ENCODE measurements at places on chromosomes 12 and 14.

GRCh38 chr12:95277139-95277538 lies 59.5 kb downstream of the VEZT start:
- DNase-seq = no peak

DNA sequence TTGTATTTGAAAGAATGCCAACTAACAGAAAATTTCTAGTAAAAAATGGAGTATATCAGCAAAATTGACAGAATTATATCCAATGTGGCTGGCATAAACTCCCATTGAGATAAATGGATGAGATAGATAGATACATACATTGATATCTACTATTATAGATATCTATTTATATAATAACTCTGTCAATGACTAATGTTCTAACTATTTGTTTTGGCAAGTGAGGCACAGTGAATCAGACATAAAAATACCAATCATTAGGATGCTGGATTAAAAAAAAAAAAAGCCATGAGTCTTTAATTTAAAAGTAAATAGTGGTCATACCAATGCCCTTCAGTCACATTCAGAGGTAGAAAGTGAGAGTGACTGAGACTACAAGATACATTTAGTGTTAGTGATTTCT lies 33.7 kb upstream of the GLIPR1 start:
- no peak for DNase-seq

- DNase-seq = no peak
Measured at GRCh38 chr14:47722929-47723693, 47.7 kb upstream of the MDGA2 start.

DNA sequence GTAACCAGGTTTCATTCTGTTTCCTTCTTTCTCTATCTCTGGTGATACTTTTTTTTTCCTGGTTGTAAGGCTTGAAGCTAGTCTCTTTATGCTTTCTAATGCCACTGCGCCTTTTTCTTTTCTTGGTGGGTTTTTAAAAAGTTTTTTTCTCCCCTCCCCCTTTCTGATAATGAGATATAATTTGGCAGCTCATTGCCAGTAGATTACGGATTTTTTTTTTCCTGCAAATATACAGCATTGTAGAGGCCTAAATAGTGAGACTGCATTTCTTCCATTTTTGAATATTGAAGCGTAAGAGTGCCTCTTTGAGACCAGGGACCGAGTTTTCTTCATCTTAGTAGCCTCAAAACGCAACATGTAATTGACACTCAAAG lies 1.1 kb downstream of the PAPOLA start:
- no peak for DNase-seq

- no peak for DNase-seq
Measured at GRCh38 chr12:57372233-57372632, 58.6 kb downstream of the R3HDM2 start.

- DNase-seq = no peak
Measured at GRCh38 chr12:57498132-57498502, 10.2 kb downstream of the MARS1 start.

- no peak for DNase-seq
Measured at GRCh38 chr12:107584563-107584962, 101.0 kb upstream of the PWP1 start.

GRCh38 chr12:108768591-108769500 lies 37.5 kb upstream of the CORO1C start:
- DNase-seq = peak; percentile 67

- peak; percentile 31 for DNase-seq
Measured at GRCh38 chr12:26196421-26196716, 996 bp downstream of the SSPN start.

GRCh38 chr14:42513837-42514236 lies 907.2 kb downstream of the LRFN5 start:
- no peak for DNase-seq

GRCh38 chr14:56782711-56783110 lies 27.6 kb downstream of the OTX2 start:
- DNase-seq = no peak

DNA sequence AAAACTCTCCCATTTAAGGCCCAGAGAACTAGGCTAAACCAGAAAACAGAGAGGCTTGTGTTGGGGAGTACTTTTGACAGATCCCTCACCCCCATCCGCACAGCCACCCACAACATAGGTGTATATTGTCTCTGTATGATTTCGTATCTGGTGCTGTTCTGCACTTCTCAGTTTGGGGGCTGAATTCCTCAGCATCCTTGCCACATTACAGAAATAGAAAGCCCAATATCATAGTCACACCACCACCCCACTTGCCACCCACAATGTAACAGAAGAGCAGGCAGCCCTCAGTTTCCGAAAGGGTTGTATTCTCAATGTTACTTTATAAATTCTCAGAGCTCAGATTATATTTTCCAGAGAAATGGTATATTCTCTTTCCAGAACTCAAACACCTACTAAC lies 950.9 kb downstream of the DIO2 start:
- no peak for DNase-seq

GRCh38 chr14:102898776-102899515 lies 23.5 kb upstream of the AMN start:
- DNase-seq = peak; percentile 90

DNA sequence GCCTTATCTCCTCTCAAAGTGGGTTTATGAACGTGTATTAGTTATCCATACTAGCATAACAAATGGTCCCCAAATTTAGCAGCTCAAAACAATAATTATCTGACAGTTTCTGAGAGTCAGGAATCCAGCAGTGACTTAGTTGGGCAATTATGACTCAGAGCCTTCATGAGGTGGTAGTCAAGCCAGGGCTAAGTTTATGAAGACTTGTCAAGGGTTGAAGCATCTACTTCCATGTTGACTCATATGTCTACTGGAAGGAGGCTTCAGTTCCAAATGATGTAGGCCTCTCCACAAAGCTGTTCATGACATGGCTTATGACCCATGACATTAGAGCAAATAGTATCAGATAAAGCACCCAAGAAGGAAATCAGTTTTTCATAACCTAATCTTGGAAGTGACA lies 73.2 kb downstream of the IPO8 start:
- DNase-seq = no peak

DNA sequence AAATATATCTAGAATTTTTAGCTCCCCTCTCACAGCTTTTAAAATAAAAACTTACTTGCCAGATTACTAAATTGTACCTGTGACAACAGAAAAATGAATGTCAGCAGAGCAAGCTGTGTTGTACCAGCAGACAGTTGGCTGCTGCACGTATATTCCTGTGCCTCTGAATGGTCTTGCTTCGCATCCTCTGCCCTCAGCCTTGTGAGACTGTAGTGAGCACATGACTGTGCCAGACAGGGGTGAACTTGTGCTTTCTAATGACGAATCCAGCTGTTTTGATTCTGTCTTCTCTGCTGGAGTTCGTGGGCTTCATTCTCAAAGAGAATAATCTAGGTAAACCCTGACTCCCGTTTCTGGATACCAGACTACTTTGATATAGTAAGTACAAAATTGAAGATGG lies 58.3 kb upstream of the FRMD6 start:
- DNase-seq = no peak

- no peak for DNase-seq
Measured at GRCh38 chr12:32462908-32463307, 63.5 kb downstream of the FGD4 start.
